ENCODE measurements at places on chromosomes 2 and 18. TPM values are rescaled to one million over a fixed set of nuclear protein-coding genes. Genes with fewer than 3 reads are reported as not detected.

DNA sequence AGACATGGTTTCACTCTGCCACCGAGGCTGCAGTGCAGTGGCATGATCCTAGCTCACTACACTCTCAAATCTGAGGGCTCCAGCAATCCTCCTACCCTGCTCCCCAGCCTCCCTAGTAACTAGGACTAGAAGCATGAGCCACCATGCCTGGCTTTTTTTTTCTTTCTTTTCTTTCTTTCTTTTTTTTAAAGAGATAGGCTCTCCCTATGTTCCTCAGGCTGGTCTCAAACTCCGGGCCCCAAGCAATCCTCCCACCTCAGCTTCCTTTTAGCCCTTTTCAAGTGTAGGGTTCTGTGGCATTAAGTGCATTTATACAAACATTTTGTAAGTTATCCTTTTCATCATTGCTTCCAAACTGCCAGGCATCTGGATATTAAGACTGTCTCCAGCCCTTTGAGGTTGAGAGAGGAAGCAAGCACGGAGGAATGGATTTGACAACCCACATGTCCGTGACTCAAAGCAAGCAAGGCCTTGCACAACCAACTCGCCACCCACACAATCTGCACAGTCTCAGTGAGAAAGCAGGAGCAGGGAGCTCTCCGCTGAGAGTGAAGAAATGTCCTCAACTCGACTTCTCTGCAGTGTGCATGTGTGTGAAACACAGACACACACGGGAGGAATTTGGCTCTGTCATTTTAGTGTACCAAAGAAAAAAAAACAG is 65.6 kb downstream of the ATP8B1 start:
- DNase-seq = no peak

Gene KLHL14
- total RNA-seq = 1.7 TPM

Gene LYPD6B
- not detected for total RNA-seq

DNA sequence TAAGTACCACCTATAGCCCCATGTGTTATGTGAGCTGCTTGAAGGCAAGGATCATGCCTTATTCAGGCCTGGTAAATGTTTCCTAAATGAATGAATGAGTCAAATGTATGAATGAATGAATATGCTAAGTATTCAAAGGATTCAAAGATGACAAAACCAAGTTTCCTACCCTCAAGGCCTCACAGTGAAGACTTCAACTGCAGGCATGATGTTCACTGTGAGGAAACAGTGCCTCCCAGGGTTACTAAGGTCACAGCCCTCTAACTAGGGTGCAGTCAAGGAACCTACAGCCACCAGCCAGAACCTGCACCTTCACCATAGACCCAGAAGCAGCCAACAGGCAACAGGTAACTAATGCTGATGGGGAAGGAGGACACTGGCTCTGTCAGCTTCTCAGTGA is 69.3 kb downstream of the SUMO1 start:
- DNase-seq = no peak

DNA sequence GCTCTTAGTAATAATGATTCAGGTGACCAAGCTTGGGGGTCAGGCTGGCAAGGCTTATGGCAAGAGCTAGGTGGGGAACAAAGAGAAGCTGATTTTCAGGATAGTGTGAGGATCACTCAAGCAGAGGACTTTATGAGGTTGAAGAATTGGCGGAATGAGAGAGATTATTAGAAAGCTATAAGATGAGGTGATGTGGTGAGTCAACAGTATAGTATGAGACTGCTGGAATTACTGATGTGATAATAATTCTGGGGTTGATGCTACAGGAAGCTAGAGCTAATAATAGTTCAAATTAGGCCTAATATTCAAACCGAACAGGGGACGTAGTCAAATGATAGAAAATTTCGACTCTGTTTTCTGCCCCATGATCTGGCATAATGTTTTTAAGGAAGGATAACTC is 2115.3 kb upstream of the PIK3C3 start:
- DNase-seq = no peak

- DNase-seq = no peak
Observed at GRCh38 chr18:62506495-62507143, 16.2 kb upstream of the ZCCHC2 start.

DNA sequence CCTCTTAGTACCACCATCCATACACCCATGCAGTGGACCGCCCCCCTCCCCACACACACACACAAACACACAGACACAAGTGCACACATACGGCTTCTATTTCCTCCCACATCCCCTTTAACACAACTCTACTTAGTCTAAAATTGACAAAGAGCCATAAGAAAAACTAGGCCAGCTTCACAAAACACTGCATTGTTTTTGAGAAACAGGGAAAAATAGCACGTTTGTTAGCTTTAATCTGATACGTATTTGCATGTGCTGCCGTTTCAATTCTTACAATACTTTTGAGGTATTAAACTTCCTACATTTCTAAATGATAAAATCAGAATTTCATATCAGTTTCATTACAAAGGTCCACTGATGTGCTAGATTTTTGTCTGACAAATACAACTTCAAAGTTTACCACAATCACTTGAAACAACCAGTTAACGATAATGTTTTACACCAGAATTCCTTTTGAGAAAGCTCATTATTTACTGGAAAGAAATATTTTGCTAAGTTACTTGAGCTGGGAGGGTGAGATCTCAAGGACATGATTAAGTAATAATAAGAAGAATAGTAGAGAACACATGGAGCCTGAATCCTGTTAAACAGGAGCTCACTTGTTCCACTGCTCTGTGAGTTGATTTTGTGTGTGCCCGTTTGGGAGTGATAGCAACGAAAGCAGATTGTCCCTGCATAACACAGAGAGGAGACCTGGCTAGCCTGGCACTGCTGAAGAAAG is 74.5 kb downstream of the MOGAT1 start:
- no peak for DNase-seq

DNA sequence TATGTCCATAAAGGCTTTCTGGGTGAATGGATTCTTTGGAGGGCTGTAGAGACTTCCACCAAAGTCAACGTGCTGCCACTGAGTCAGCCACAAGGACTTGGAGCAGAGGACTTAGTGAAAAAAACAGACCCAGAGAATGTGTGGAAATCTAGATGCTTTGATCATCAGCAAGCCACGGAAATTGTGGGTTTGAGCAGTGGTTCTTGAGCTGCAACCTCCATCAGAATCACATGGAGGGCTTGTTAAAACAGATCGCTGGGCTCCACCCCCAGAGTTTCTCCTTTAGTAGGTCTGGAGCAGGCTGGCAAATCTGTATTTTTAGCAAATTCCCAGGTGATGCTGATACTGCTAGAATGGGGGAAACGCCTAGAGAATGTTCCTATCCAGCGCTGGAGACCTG is 95.3 kb downstream of the RBM43 start:
- DNase-seq = no peak

DNA sequence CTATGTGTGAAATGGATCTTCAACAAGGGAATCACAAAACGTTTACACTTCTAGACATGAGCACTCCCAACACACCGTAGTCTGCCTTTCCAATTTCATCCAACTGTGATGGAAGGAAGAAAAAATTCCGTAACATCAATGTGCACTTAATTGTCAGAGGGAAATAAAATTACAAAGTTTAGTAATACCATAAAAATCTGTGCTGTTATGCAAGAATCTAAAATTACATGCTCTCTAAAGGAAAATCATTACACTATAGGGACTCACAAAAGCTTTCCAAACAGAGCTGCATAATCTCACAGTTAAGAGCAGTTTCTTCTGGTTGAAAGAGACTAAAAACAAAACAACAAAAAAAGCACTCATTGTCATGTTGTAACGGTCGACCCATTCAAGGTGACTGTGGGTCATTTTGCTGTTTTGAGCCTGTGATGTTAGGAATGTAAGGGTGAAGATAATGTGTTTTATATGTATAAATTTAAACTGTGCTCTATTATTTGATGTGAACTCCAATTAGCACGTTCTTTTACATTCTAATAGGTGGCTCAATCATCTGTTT is 698.0 kb downstream of the TDRD15 start:
- DNase-seq = no peak

DNA sequence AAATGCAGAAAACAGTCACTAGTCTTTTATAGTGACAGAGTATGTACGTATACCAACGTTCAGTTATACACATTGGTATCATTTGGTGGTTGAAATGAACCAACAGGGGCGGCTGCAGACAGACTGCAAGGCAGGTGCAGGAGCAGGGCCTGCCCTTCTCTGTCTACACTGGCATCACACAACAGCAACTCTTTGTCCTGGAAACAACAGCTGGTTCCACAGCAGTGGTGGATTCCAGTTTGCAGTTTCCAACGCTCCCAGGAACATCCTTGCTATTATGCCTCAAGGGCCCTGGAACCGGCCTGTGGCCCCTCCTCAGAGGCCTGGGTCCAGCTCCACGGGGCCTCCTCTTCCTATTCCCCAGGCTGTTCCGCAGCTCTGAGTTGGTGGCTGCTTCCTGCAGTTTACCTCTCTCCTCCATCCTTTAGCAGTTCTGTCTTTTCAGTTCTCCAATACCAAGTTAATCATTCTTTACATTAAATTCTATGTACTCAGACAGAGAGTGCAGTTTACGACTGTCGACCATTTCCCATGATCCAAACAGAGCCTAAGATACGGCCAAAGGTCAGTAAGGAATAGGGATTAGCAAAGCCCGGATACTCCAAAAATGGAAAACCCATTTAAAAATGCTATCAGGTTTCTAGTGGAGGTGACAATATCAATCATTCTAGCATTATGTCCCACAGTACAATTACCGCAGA is 87.8 kb downstream of the NOL10 start:
- no peak for DNase-seq

DNA sequence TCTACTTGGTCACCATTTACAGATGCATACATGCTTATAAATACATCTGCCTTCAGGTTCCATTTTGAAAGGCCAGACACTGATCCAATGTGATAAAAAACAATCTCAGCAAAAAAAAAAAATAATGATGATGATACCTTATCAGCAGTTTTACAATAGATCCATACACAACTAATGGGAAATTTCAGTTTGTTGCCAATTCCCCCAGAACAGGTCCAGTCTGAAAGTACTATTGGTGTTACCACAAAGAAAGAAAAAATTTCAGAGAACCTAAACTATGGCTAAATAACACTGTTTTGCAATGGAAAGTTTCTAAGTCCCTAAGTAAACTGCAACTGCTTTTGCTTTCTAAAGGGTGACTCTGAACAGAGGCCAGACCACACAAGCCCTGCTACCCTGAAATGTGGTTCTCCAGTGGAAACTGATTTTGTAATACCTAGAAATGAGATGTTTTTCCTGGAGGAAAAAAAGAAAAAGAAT is 54.1 kb downstream of the LPIN2 start:
- no peak for DNase-seq

GRCh38 chr18:30709595-30709994 is 332.9 kb downstream of the DSC3 start:
- DNase-seq = no peak

- DNase-seq = no peak
Observed at GRCh38 chr2:113164215-113164929, 9.4 kb upstream of the PSD4 start.

Gene DOK1
- 23.1 TPM for total RNA-seq

- DNase-seq = no peak
Observed at GRCh38 chr2:229445501-229446211, 174.6 kb upstream of the PID1 start.

DNA sequence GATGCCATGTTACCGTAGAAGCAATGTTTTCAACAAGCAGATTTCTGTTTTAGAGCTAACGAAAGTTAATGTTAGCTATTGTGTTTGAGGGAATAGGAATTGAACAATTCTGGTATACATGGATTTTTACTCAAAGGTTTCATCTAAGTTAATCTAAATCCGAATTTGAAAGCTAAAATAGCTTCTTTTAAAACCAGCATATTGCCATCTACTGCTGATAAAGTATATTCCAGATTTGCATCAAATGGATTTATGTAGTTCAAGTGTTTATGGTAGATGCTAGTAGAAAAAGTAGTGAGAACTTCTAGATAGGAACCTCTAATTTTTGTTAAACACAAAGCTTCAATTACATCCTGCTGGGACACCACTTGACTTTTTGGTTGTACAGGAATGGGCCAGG is 1569.5 kb upstream of the NXPH2 start:
- no peak for DNase-seq

GRCh38 chr2:231323316-231323715 is 72.2 kb upstream of the B3GNT7 start:
- DNase-seq = no peak

- DNase-seq = no peak
Observed at GRCh38 chr2:224957540-224958461, 84.5 kb downstream of the DOCK10 start.

Gene GPR39
- not detected for total RNA-seq

DNA sequence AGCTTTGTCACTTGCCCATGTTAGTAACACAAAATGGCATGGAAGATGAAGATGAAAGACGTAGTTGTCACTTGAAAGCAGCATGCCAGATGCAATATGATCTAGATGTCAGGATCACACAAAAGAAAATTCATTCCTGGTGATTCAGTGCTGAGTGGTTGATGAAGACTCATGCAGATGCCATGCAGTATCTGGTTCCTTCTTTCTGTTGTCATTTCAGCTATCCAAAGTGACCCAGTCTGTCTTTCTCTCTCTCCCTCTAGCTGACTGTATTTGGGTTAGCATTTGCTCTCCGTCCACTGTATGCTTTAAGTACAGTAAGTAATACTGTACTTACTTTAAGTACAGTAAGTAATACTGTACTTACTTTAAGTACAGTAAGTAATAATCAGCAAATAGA is 50.4 kb downstream of the TTN start:
- no peak for DNase-seq

Gene CAPN13
- total RNA-seq = not detected

- no peak for DNase-seq
Observed at GRCh38 chr2:65035351-65035943, 20.8 kb upstream of the CEP68 start.

DNA sequence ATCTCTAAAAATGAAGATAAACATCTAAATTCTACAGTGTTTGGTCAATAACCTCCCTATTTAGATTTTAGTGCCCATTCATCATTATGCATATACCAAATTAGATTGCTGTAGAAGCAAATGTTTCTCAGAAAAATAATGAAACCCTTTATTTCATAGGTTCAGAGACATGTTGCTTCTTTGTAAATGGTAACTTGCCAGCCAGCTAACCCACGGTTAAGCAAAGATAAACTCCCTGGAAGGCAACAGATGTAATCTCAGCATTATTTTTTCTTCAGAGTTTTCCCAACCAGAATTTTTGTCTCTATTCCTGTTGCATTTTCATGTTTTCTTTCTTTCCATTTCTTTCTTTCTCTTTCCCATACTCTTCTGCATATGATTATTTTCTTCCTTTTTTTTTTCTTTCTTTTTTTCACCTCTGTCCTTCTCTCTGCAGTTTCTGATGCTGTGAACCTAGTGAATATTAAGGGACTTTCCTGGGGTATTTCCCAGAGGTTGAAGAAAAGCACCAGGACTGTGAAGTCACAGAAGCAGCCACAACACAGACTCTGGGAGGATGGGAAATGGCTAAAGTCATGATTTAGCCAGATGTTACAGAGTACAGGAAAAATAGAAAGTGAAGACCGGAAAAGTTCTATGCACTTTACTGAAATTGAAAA is 50.0 kb upstream of the DSG1 start:
- DNase-seq = no peak

Data from naive thymus-derived CD8-positive, alpha-beta T cell (primary cell).